ENCODE measurements at places on chromosomes 5 and 9.

GRCh38 chr5:177209610-177210009 is 76.0 kb downstream of the NSD1 start:
- DNase-seq, result no peak

GRCh38 chr5:173680660-173681242 is 64.3 kb upstream of the BOD1 start:
- no peak for DNase-seq

DNA sequence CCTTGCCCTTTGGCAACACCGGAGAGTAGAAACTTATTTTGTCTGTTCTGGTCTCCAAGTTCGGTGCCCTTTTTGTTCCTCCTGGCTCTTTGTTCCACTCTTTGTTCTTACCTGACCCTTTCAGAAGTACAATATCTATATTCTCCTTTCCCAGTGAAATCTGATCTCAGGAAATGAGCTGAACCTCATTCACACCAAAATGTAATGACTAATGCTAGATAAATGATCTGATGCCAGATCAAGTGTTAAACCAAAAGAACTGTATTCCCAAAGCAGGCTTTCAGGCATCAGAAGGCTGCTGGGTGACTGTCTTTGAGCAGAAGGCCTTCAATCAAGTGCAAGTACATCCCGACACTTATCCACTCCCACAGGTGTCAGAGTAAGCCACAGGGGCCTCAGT is 156.4 kb downstream of the SPOCK1 start:
- DNase-seq, result no peak

GRCh38 chr9:86126998-86127972 is 27.9 kb upstream of the GOLM1 start:
- DNase-seq, result no peak

DNA sequence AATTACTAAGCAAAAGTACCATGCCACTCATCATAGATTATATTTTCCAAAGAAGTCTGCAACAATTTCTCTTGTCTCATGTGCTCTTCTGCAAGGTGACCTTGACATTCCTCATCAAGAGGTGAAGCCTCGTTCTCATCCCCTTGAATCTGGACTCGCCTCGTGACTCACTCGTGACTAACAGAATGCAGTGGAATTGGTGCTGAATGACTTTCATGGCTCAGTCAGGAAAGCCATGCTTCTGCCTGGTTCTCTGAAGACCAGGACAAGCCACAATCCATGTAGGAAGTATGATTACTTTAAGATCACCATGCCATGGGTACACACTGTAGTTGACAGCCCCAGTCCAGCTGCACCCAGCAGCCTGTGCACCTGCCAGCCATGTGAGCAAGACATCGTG is 335.8 kb downstream of the GADD45G start:
- DNase-seq, result no peak

DNA sequence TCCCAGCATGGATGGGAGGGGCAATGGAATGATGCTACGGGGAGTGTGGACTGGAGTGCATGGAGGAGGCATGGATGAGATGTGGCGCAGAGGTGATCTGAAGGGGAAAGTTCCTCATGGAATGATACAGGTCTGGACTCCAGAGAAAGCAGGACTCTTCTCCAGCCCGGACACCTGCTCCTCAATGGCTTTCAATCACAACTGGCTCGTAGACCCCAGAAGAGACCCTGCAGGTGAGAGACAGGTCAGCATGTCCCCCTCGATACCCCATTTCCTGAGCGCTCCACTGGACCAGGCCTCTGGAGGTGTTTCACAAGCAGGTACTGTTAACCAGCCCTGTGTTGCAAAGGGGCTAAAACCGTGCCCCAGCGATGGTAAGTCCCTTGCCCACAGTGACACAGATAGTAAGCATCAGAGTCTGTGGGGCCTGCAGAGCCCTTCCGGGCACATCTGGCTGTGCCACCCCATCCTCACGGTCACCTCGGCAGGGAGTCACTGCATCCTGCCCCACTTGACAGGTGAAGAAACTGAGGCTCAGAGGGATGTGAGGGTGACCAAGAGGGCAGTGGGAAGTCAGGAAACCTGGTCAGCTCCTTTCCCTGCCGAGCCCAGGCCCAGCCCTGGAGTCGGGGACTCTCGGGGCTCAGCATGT is 5.5 kb upstream of the DPM2 start:
- DNase-seq, result no peak

All from activated CD4-positive, alpha-beta T cell treated with anti-CD3 and anti-CD28 coated beads, Interleukin-2, amount 50 U/mL, for 4 hours (primary cell).